ENCODE measurements at places on chromosomes 6 and 20.

GRCh38 chr20:45373353-45374100, 4.6 kb downstream of the TP53TG5 start:
- DNase-seq = peak; percentile 89

DNA sequence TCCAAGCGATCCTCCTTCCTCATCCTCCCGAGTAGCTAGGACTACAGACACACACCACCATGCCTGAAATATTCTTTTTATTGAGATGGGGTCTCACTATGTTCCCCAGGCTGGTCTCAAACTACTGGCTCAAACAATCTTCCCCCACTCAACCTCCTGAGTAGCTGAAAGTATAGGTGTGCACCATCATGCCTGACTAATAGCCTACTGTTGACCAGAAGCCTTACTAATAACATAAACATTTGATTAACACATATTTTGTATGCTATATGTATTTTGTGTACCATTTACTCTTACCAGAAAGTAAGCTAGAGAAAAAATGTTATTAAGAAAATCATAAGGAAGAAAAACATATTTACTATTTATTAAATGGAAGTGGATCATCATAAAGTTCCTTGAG, 11.9 kb upstream of the WFDC10A start:
- no peak for DNase-seq

GRCh38 chr20:20051767-20052073, 546 bp downstream of the CRNKL1 start:
- no peak for DNase-seq

DNA sequence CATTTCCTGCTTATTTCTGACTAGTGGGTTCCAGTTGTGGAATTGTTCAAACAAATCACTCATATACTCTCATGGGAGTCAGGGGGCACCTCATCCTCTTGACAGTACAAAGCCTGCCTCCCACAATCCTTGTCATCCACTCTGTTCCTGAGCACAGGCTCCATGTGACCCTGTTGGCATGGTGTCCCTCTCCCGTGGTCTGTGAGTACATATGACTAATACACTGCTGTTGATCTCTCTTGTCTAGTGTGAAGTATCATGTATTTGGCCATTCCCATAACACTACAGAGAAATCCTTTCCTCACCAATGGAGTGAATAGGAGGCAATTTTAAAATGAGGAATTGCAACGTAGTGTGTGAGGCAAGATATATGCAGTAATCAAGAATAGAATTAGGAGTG, 185.3 kb downstream of the OGFRL1 start:
- DNase-seq = no peak

DNA sequence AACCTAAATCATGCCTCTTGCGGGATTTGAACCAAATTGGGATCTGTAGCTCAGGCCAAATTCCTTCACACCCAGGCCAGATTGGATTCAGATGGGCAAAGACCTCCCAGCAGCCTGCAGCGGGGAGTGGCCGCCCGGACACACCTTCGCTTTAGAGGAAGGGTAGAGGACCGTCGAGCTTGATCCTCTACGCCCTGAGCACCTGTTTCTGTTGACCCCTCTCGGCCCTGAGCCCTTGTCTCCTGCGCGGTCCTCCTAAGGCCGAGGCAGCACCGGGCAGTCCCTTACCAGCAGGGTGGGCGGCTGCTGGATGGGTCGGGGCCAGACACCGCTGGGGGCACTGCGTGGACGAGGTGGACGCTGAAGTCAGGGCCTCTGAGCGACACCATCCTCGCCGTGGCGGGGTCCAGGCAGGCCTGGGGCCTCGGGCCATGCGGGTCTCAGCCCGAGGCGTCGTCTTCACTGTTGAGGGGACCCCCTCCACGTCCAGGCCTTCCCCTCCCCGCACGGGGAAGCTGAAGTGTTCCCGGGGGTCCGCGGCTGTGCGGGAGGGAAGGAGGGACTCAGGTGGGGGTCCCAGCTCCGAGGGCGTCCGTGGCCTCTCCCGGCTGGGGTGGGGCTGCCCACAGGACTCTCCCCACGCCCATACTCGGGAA, 114.8 kb downstream of the SMOC2 start:
- DNase-seq = no peak

GRCh38 chr6:72080260-72080941, 194.1 kb downstream of the RIMS1 start:
- DNase-seq = no peak

DNA sequence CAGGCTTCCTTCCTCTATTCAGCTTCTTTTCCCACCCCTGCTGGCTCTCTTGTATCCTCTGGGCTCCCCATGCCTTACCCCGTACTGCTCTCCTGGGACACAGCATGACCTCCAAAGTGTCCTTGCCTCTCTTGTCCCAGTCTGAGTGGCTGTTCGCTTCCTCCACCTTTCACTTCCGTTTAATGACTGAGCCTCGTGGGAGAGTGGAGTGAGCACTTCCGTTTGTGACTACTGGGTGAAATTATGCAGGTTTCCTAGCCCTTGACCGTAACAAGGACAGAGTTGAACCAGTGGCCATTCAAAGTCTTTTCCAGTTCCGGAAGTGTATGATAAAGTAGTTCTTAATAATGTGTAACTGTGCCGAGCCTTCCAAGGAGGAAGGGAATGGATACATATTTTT, 109.2 kb downstream of the ARID1B start:
- no peak for DNase-seq

DNA sequence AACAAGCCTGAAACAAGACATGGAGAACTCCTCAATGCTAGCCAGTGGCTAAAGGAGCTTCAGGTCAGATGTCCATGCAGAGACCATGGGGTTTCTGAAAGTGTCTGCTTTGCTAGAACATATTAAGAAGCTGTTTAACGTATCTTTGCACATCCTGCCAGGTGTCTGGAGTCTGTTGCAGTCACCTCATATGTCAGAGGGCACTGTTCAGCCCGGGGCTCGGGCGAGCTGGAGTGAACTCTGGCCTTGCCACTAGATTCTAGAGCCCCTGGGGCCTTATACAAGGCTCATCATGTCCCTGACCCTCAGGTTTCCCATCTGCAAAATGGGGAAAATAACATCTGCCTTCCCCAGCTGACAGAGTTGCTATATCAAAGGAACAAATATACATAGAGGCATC, 59.0 kb downstream of the PRDM1 start:
- no peak for DNase-seq

GRCh38 chr6:42482174-42482573, 30.4 kb upstream of the TRERF1 start:
- DNase-seq = no peak

DNA sequence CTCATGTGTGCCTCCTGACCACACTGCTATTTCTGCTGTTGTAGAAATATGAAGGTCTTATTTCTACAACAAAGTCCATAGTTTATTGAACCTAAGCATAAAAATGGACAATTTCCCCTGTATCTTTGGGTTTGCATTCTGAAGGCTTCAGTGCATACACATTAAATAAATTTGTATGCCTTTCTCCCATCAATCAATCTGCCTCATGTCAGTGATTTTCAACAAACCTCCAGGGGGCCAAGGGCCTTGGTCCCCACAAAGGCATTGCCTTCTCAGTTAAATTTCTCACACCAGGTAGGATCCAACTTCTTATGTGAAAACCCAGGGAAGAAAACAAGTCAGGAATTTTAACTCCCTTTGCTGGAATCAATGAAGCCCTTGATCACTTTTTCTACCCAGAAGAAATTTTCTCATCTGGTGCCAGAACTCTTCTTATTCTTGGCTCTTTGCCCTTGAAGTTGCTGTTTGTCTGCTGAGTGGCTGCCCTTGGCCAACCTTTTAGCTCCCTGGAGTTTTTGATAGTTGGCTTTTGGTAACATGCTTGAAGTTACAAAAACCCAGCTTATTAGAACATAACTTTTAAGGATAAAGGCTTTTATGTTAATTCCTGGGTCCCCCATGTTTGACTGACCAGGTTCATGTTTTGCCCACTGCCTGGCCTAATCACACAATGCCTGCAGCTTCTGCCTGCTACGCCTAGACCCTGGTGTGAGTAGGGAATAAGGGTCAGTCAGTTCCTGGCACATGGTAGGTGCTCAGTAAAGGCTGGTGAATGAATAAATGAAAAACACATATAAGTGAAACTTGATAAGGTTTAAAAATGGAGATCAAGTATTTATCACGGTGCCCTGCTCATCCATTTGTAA, 37.0 kb downstream of the SHLD1 start:
- DNase-seq = no peak

DNA sequence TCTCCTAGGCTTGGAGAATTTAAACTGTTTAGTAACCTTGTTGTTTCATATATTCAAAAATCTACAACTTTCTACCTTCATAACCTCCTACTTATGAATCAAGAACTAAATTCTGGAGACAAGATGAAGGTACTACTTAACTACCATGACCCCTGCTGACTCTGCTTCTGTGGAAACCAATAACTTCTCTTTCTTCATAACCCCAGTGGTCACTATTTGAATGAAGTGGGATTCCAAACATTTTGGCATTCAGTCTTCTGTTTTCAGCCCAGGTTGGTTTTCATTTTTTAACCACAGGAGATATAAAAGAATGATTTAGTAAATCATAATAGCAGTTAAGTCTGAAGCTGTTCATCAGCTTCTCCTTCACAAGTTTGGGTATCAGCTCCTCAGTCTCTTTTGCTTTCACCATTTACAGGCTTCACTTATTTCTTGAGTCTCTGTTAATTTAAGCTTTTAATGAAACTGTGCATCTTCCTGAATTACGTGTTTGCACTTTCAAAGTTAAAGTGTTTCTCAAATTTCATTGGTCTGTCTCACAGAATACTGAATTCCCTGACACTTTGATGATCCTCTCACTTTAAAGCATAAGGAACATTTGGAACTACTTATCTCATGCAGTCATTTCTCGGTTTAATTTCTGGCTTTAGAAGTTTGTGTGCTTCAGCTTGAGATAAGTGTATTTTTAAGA, 9.5 kb downstream of the SENP6 start:
- DNase-seq = no peak

- no peak for DNase-seq
Observed at GRCh38 chr6:95518630-95519227, 58.6 kb upstream of the MANEA start.

- peak; percentile 6 for DNase-seq
Observed at GRCh38 chr20:1816384-1817381, 78.5 kb upstream of the SIRPA start.

GRCh38 chr6:135797361-135797760, 54.1 kb upstream of the PDE7B start:
- no peak for DNase-seq

DNA sequence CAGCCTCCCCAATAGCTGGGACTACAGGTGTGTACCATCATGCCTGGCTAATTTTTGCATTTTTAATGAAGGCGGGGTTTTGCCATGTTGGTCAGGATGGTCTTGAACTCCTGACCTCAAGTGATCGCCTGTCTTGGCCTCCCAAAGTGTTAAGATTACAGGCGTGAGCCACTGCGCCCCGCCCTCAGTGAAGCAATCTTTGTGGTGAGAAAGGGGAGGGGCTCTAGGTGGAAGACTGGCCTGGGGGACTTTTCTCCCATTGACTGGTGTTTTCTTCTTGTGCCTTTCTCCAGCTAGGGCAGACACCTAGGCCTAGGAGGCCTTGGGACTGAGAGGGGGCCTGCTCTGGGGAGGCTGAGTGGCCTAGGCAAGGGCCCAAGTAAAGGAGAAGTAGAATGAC, 84.1 kb downstream of the DNAAF9 start:
- DNase-seq = no peak

DNA sequence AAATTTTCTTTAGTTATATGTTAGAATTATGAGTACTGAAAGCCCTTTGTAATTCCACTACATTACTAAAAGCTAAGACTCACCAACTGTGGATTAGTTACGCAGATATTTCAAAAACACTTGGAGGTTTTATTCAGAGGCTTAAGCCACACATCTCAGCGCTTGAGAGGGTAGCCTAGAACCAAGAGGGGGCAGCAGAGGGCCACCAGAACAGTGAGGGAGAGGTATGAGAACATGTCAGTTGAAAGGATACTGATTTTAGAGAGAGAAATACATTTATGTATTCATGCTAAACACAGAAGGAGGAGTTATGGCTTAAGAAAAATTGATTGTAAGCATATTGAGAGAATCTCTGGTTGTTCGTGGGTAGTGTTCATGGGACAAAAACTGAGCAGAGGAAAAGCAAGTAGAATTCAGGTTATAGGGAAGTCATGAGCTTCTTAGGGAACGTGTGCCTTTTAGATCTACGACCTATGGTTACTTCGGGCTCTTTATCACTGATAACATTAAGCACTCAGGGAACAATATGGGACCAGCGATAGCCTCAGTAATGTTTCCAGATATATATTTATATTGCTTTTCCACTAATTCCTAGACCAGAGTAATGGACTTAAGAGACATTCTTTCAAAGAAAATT, 20.4 kb upstream of the SERINC1 start:
- DNase-seq = peak; percentile 65

GRCh38 chr20:46588532-46589511, 38.4 kb upstream of the OCSTAMP start:
- no peak for DNase-seq

DNA sequence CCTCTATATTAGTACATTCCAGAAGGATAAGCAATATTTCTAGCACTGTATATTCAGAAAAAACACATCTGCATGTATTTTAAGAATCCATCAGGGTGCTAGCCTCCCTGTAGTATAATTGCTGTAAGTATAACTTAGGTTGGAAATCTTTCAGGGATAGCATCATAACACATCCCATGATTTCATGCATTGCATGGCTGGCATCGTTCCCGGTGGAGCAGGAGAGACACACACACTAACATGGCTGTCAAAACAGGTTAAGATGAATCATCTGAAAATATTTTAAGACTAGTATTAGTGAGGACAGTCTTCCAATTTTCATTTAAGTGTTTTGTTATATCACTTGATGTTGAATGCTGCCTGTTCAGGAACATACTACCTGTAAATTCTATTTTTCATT, 32.1 kb upstream of the CENPW start:
- DNase-seq = no peak

- DNase-seq = no peak
Observed at GRCh38 chr20:6583134-6583738, 184.2 kb upstream of the BMP2 start.

DNA sequence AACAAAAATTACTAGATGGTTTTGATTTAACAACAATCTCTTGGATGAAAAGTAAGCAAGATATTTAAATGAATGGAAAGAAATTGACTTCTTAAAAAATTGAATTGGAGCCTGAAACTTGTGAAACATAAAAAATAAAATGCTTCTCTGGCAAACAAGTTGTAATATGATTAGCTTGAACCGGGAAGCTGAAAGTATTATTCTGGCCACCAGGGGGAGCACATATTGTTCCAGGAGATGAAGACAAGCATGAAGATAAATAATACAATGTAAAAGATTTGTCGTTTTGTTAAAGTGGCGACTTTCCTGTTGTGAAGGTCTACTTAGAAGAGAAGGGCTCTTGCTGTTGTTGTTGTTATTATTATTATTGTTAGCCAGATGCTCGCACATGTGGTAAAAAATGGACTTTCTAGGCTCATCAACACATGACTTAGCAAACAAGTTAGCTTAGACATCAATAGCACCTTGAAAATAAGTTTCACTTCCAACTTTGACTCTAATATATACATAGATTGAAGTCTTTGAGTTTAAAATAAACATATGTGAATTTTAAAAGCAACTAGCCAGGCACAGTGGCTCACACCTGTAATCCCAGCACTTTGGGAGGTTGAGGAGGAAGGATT, 14.2 kb downstream of the PAX1 start:
- peak; percentile 26 for DNase-seq

- no peak for DNase-seq
Observed at GRCh38 chr20:19502169-19502568, 255.9 kb upstream of the RIN2 start.
